ENCODE measurements at places on chromosomes 16 and 17. TPM values are rescaled to one million over a fixed set of nuclear protein-coding genes. Genes with fewer than 3 reads are reported as not detected.

PTGES3L gene
- 1.0 TPM for total RNA-seq

HP gene
- not detected for total RNA-seq

QPRT gene
- total RNA-seq, result 4.6 TPM

CPHXL2 gene
- total RNA-seq, result not detected

SLC35G6 gene
- total RNA-seq, result not detected

CHST5 gene
- not detected for total RNA-seq

STX1B gene
- 7.7 TPM for total RNA-seq

ZNF598 gene
- 40.6 TPM for total RNA-seq

TOX3 gene
- not detected for total RNA-seq

All from HFFc6 (cell line).